ENCODE measurements at places on chromosomes 7 and 10.

GRCh38 chr10:132479603-132480221 is 57.9 kb upstream of the INPP5A start:
- no peak for DNase-seq

DNA sequence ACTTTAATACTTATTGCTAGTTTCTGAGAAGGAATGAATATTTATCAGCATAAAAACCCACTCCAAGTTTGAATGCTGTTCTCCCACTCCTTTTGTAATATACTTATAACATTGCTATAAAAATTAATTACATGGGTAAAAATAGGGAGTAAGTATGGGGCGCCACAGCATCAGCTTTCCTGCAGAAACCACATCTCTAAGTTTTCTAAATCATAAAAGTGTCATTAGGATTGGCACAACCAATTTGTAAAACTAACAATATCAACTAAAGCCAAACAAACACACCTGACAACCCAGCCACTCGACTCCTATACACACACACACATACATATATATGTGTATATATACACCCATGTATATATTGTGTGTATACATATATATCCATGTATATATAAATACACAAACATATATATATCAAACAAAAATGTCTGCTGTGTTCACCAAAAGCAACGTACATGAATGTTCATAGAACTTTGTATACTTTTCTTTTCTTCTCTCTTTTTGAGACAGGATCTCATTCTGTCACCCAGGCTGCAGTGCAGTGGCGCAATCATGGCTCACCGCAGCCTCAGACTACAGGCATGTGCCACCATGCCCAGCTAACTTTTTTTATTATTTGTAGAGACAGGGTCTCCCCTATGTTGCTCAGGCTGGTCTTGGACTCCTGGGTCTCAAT is 14.8 kb upstream of the LRRC17 start:
- DNase-seq = no peak

DNA sequence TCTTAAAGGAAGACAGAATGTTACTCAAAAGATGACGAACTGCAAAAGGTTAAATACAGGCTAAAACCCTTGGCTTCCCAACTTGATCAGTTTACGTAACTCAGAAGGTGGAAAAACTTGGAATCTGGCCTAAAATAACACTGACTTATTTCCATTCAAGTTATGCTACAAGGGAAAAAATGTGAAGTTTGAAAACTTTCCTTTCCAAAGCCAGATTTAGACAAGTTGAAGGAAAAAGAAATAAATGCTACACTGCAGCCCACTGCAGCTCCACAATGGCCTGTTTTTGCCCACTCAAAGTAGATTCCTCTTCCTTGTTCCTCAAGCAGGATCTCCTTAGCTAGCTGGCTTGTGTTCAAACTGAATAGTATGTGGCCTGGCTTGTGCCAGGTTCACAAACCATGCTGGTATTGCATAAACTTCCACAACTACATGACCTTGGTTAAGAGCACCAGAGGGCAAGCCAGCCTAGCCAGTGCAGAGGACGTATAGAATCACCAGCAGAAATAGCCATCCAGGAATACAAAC is 166.2 kb downstream of the CPEB3 start:
- no peak for DNase-seq

- no peak for DNase-seq
Measured at GRCh38 chr10:89345367-89346000, 17.7 kb downstream of the IFIT3 start.

GRCh38 chr10:5902511-5903274 is 12.7 kb downstream of the FBH1 start:
- no peak for DNase-seq

DNA sequence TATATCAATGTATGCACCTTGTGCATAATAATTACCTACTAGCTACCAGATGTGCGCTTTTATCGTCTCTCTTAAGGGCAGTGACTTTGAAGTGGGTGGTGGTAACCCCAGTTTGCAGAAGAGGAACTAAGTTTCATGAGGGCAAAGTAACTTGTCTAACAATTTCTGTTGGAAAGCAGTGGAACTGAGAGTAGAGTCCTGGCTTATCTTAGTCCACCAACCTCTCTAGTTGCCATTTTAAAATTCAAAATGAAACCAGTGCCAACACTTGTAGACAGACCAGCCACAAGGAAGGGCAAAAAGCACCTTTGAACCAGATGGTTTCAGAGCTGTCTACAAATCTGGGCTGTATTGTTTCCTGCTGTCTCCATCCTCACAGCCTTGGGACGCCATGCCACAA is 32.0 kb upstream of the RBM20 start:
- no peak for DNase-seq

DNA sequence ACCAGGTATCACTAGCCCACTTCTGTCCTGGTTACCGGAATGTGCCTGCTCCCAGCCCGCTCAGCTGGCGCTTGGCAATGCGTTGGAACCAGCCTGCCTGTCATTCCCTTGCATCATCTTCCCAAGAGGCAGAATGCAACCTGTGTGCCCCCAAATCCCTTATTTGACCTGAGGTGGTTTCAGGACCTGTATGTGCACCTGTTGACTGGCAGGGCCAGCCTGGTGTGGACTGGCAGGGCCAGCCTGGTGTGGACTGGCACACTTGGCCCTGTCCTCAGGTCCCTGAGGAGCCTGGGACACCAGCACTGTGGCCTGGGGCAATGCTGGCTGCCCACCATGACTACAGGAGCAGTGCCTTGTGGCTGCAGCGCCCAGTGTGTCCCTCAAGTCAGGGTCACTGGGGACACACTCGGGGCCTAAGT is 38.2 kb downstream of the ZNF467 start:
- no peak for DNase-seq

DNA sequence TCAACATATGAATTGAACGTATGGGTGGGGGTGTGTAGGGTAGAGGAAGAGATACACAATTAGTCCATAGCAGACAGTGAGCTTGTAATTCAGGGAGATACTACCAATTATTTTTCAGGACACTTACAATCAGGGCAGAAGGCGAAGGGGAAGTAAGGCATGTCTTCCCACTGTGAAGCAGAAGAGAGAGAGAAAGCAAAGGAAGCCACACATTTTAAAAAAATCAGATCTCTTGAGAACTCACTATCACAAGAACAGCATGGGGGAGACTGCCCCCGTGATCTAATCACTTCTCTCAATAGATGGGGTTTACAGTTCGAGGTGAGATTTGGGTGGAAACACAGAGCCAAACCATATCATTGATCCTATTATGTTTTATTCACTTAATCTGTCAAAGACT is 116.4 kb upstream of the RPA3 start:
- DNase-seq = no peak

DNA sequence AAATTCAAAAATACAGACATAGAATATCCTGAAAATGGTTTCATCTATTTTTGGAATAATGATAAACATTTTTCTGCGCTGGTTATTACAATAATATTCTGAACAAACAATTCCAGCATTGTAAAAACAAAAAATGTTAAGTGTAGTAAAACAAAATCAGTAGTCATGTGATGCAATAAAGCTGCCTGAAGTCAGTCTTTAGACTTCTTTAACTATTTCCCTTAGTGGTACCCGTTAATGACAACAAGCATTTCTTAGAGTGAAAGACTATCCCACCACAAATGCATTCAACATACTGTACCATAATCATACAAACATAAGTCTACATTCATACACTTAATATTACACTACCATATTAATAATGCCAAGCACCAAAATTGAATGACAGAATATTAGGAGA is 1.6 kb downstream of the SKAP2 start:
- no peak for DNase-seq

DNA sequence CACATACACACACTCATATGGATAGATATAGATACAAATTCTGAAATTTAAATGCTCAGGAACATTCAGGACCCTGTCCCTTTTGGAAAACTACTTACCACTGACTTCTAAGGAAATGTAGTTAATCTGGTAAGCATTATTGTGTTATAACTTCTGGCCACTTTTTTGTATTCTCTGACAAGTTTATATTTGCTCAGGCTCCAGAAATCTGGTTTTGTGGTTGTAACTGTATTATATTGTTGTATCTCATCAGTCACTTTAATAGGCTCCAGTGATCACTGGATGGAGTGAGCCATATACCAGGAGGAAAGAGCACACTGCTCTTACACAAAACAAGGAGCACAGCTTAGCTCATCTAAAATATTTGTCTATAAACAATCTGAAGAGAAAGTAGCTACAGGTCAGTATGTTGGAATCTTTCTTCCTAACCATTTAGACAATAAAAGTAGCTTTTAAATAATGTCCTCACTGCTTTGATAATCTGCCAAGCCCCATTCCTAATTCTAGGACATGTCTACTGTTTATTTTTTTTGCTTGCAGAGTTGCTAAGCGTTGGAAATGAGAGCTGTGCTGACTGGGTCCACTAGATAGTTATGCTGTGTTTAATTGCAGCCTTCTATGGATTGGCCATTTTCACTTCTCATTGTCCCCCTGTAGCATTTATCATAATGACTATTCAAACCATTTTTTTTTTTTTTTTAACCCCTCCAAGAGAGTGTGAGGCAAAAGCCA is 43.8 kb downstream of the SMNDC1 start:
- DNase-seq = no peak

DNA sequence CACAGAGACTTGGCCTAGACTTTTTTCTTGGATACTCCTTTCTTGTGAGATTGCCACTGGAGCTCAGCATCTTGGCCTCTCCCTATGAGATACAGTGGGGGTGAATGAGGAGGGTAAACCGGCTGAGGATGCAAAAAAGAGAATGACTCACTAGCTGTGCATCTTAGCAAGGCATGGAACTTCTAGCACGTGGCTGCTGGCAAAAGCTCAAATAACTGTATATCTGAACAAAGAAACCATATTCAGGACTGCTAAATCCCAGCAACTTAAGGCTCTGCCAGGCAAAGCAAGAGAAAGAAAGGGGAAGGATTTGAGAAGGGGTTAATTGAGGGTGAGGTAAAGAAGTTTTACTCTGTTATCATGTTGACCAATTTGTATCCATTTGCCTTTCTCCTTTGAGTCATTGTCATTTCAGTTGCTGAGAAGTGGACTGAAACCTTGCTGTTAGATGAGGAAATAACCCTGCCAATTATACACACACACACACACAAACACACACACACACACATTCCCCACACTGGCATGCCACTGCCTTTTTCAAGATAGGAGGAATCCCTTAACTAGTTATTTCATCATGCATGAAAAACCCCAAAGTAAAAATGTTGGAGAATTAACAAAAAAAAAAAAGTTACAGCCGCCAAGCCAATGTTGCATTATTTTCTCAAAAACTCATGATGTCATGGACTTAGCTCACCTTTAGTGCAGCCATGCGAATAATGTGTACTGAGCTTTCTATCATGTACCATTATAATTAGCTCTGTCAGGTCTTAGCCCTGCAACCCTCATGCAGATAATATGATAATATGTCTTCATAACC is 997.3 kb downstream of the LRMDA start:
- DNase-seq = no peak

- no peak for DNase-seq
Measured at GRCh38 chr10:128926711-128927110, 540.3 kb upstream of the MGMT start.

GRCh38 chr10:30436191-30436611 is 2.2 kb downstream of the MAP3K8 start:
- no peak for DNase-seq

DNA sequence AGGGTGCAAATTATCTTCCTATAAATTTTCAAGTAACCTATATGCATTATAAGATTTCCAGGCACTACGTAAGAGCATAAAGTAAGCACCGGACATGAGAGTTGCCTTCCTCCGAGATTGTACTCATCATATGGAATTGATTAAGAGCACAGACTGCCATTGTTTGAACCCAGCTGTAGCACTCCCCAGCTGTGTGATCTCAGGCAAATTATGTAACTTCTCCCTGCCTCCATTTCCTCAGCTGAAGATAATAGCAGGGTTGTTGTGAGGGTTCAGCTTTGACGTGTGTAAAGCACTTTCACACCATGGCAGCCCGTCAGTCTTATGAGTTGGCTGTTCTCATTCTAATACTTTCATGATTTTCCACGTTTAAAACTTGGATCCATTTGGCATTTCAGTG is 122.6 kb downstream of the ITIH5 start:
- no peak for DNase-seq

DNA sequence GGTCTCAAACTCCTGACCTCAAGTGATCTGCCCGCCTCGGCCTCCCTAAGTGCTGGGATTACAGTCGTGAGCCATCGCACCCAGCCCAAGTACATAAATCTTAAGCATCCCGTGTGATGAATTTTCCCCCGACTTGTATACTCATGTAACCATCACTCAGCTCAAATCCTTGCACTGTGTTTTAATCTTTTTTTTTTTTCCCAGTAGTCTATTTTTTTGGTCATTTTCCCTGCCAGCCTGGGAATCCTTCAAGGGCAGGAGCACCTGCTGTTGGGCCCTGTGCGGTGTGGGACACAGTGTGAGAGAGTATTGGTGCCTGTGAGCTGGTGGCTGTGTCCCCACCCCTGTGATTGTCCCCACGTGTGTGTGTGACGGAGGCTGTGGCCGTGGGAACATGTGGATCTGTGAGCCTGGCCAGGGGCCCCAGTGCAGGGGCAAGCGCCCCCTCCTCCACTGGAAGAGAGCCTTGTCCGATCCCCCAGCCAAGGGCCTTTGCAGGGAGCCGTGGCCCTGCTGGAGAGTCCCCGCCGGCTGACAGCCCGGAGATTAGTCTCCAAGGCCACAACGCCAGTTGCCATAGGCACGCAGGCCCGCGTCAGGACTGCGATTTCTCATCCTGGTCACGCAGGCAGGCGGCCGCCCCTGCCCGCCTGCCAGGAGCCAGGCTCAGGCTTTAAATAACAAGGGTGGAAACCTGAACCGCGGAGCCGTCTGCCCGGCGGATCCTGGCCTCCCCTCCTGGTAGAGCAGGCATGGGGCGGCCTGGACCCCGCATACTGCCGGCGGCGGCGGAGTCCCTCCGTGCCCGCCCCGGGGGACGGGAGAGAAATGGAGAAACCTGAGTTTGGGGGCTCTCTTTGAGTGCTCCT is 26.5 kb downstream of the GTF2IRD1 start:
- no peak for DNase-seq

- no peak for DNase-seq
Measured at GRCh38 chr7:30093420-30093952, 41.3 kb upstream of the MTURN start.

- DNase-seq = no peak
Measured at GRCh38 chr10:62772186-62772974, 32.1 kb upstream of the ADO start.

DNA sequence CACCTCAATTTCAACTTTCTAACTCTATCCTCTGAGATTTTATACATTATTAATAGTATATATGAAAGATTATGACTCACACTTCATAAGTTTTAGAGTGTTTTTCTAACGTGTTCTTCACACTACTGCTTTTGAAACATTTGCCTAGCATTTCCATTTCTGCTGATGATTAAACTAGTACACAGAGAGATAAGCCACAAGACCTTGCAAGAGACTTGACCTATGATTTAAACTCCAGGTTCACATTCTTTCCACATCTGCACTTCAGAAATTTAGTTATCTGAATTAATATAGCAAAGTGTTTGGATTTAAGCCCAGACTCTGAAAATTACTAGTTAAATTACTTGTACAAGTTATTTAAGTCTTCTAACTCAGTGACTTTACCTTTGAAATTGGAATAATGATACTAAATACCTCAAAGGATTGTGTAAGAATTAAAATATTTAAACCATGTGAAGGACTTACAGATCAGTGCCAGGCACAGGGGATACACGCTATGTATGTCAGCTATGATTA is 66.6 kb downstream of the PCLO start:
- no peak for DNase-seq
